ENCODE measurements at places on chromosomes 7 and 10.

GRCh38 chr10:113528876-113529275, 24.0 kb upstream of the HABP2 start:
- no peak for DNase-seq

- DNase-seq: no peak
These were observed 101.2 kb upstream of the WDR11 start for GRCh38 chr10:120749856-120750566.

DNA sequence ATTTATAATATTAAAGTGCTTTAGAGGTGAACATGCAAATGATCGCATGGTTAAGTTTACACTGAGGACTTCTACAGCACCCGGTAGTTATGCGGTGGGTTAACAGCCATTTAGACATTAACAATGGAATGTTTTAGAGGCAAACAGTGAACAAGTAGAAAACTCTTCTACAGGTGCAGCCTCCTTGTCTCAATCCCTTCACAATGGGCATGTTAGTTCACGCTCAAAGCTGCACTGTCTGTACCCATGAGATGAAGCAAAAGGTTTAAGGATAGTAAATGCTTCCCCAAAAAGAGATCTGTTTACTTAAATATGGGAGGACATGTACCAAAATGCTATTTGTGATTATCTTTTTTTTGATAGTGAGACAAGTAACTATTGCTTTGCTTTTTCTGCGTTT, 25.1 kb downstream of the PUS7 start:
- DNase-seq: no peak

GRCh38 chr10:86960003-86960862, 1.8 kb downstream of the SNCG start:
- peak; percentile 60 for DNase-seq

DNA sequence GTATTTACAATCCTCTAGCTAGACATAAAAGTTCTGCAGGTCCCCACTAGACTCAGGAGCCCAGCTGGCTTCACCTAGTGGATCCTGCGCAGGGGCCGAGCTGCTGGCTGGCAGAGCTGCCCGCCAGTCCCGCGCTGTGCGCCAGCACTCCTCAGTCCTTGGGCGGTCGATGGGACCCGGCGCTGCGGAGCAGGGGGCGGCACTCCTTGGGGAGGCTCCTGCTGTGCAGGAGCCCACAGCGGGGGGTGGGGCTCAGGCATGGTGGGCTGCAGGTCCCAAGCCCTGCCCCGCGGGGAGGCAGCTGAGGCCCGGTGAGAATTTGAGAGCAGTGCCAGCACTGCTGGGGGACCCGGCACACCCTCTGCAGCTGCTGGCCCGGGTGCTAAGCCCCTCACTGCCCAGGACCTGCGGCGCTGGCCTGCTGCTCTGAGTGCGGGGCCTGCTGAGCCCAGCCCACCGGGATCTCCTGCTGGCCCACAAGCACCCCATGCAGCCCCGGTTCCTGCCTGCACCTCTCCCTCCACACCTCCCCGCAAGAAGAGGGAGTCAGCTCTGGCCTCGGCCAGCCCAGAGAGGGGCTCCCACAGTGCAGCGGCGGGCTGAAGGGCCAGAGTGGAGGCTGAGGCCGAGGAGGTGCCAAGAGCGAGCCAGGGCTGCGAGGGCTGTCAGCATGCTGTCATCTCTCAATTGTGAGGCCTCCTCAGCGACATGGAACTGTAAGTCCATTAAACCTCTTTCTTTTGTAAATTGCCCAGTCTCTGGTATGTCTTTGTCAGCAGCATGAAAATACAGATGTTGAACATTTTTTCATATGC, 63.1 kb downstream of the TFAM start:
- DNase-seq: no peak

- peak; percentile 69 for DNase-seq
These were observed 1.7 kb downstream of the SORCS3 start for GRCh38 chr10:104642658-104643302.

GRCh38 chr7:127629268-127629854, 11.4 kb upstream of the PAX4 start:
- DNase-seq: no peak

DNA sequence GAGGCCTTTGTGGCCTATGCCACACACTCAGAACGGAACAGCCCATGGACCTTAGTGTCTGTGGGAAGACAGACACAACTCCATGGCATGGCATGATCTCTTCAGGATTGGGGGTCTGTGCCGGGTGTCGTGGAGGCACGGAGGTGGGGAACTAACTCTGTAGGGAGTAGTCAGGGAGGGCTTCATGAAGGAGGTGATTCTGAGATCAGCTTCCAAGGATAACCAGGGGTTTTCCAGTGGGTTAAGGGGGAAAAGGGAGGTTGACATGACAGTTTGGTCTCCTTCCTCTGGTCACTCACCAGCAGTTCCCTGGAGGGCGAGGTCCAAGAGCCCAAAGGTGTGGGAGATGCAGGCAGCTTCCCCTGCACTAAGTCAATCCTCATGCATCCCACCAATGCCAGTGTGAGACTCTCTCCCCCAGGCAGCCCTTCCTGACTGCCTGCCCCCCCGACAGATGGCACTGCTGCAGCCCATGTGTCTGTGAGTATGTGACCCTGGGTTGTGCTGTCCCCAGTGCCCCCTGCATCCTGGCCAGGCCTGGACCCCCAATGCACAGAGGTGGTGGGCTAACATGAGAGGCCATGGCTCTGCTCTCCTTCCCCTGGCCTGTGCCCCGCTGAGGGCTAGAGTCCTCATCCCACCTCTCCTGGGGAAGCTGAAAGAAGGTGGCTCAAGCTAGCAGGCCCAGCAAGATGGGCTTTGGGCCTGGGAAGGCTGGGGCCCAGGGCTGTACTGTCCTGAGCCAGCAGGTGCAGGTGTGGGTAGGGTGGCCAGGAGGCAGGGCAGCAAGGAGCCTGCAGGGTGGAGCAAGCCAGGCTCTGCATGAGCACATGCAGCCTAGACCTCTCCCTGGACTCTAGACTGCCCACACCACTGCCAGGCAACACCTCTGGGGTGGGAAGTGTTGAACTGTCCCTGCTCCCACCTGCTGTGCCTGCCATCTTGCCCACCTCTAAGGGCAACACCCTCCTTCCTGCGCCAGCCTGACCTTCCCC, 39.7 kb downstream of the RASGEF1A start:
- DNase-seq: no peak

- DNase-seq: no peak
These were observed 834 bp downstream of the TAC1 start for GRCh38 chr7:97732565-97733275.

- no peak for DNase-seq
These were observed 14.3 kb downstream of the PTPRN2 start for GRCh38 chr7:158573310-158573709.

GRCh38 chr7:51301806-51302205, 14.8 kb downstream of the COBL start:
- no peak for DNase-seq

GRCh38 chr10:59362144-59362958, at the start of gene FAM13C:
FAM13C (minus strand) TSS chr10:59362549; CDS start chr10:59362460, 89 bp downstream.
- peak; percentile 88 for DNase-seq

- no peak for DNase-seq
These were observed 35.8 kb upstream of the GRID1 start for GRCh38 chr10:86402283-86402941.

GRCh38 chr7:50267525-50268041, 36.9 kb upstream of the IKZF1 start:
- DNase-seq: no peak

DNA sequence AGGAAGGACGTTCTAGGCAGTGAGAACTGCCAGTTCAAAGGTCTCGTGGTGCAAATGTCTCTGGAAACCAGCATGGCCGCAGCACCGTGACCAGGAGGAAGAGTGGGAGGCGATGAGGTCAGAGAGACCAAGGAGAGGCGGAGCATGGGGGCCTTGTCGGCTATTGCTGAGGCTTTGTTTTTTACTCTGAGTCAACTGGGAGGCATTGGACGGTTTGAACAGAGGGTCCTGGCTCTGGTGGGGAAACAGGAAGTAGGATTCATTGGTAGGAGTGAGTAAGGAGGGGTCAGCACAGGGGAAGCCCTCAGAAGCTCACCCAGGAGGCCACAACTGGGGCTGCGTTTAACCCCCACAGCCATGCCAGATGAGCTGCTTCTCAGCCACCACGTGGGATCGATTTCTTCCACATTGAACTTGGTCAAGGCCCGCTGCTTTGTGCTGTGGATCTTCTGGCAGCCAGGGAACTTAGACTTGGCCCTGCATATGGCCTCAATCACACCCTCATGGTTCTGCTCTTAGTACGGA, 22.2 kb upstream of the SH2B2 start:
- DNase-seq: no peak

GRCh38 chr7:43492896-43493295, 90.0 kb upstream of the STK17A start:
- DNase-seq: no peak

DNA sequence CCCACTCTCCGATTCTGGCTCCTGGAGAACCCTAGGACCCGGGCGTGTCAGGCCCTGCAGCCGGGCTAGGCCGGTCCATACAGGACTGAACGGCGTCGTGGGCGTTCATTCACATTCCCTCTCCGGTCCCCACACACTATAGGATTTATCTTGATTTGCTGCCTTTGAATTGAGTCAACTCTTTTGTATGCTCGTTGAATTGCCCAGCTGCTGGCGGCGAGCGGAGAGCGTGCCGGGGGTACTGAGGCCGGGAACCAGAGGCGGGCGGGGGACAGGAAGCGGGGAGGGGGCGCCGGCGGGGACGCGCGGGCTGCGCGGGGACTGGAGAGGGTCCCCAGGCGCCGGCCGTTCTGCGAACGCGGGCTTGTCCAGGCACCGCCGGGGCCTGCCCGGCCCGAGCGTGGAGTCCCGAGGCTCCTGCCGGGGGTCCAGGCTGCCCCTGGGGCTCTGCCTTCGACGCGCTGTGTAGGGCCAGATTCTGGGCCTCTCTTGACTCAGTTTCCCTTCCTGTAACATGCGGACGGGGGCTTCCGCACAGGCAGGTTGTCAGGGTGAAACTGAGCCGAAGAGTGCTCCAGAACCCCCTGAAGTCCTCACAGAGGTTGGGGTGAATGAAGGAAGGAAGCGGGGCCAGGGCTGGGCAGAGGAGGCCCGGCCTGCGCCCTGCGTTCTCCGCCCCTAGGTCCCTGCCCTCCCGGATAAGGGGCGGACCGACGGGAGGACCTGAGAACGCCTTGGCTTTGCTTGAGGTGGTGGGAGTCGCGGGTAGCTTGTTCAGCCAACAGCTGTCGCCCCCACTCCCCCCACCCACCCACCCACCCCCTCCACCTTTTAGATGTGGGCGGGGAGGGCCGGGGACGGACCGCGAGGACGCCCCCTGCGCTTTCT, 769 bp upstream of the ELFN1 start:
- DNase-seq: peak; percentile 47

DNA sequence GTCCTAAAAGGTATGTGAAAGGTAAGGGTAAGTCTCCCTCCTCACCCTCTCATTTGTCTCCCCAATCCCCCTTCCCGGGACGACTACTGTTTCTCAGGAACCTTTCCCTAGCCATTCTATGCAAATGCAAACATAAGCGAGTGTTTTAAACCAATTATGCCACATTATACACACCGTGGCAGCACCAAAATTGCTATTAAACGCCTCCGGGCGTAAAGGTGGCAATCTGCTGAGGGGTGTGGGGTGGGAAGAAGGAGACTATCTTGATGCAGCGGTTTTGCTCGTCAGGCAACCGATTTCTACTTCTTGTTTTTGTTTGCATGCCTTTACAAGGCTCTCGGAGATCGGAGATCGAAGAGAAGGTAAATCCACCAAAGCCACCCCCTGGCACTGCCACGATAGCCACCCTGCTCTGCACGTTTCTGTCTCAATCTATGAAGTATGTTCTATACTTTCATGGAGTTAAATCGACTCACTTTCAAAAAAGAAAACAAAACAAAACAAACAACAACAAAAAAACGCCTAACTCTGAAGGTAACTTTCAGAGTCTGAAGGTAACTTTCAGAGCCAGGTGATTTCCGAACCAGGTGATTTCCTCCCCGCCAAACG, 46.0 kb upstream of the CDK1 start:
- no peak for DNase-seq

DNA sequence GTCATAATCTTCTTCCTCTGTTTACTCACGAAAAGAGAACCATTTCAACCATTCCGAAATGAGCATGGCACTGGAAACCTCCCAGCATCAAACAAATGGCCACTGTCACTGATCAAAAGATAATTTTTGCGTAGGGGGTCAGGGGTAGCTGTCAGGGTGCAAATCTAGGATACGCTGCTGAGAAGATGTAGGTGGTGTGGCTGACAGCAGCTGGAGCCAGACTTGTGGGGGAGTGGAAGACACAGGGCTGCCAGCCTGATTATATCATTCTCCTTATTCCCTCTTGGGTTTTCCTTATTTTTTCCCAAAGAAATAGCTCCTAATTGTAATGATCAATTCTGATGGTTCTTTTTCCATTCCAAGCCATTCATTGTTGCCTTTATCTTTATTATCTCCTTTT, 266.1 kb downstream of the SORCS1 start:
- no peak for DNase-seq

DNA sequence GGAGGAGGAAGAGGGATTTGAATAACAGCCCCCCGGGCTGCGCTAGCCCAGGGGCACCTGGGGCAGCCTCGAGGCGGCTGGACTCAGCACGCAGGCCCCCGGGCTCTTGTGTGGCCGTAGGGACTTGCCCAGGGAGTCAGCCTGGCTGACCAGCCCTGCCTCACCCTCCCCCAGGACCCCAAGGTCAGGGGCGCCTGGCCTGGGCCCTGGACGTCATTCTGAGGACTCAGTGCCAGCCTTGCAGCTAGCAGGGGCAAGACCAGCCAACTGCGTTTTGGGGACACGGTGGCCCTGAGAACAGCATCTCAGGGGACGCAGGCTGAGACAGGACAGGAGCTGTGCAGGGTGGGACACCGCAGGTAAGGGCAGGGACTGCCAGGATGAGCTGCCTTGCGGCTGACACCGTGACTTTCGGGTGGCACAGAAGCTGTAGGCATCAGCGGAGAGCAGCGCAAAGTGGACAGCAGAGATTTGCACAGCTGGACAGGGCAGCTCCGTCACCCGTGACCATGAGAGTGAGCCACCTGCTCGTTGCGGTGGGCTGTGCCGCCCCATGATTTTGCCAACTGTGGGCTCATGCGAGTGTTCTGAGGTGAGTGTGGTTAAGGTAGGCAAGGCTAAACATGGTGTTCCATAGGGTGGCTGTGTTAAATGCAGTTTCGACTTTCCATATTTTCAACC, 48.1 kb upstream of the UBE3C start:
- no peak for DNase-seq

GRCh38 chr10:64505501-64505900, 984.3 kb downstream of the REEP3 start:
- DNase-seq: no peak

GRCh38 chr10:70773965-70774809, 11.0 kb downstream of the TBATA start:
- DNase-seq: no peak

DNA sequence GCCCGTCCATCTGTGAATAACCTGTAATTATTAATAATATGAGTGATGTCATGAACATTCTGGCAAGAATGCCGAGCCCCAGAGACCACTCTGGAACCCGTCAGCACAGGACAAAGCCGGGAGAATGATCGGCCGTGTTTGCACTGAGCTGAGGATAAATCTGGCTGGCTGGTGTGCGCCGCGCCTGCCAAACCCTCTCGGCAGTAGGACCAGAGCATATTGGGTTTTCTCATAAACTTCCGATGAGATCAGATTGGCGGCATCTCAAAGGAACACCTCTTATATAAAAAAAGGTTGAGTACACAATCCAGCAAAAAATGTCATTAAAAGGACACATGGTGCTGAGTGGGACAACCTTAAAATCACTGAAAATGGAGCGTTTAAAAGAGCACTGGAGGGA, 296.0 kb upstream of the MKI67 start:
- no peak for DNase-seq

- DNase-seq: no peak
These were observed 30.2 kb upstream of the ERCC6 start for GRCh38 chr10:49569031-49569631.

All from A673 (cell line).